ENCODE measurements at places on chromosomes 12 and 14.

DNA sequence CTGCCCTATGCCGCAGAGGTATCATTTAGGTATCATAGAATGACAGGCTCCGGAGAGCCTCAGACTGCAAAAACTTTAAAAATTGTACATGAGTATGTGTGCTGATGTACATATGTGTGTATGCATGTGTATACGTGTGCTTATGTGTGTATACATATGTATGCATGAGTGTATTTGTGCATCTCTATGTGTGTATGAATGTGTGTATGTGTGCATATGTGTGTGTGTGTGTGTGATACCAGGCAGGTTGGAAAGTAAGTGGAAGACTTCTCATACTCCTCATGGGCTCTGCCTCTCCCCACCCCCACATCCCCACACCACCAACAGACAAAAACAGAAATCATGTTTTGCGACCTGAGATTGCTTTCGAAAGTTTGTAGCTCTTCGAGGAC, 621 bp upstream of the TMEM117 start:
- no peak for DNase-seq

- DNase-seq, result no peak
Measured at GRCh38 chr12:115869604-115870003, 407.9 kb downstream of the MED13L start.

GRCh38 chr14:65042296-65042695, 55.6 kb downstream of the FNTB start:
- DNase-seq, result no peak

- no peak for DNase-seq
Measured at GRCh38 chr12:105275997-105276733, 40.2 kb upstream of the APPL2 start.

GRCh38 chr12:95997911-95998510, 1.9 kb upstream of the HAL start:
- no peak for DNase-seq

- peak; percentile 64 for DNase-seq
Measured at GRCh38 chr12:88308825-88309224, 166.7 kb downstream of the TMTC3 start.

DNA sequence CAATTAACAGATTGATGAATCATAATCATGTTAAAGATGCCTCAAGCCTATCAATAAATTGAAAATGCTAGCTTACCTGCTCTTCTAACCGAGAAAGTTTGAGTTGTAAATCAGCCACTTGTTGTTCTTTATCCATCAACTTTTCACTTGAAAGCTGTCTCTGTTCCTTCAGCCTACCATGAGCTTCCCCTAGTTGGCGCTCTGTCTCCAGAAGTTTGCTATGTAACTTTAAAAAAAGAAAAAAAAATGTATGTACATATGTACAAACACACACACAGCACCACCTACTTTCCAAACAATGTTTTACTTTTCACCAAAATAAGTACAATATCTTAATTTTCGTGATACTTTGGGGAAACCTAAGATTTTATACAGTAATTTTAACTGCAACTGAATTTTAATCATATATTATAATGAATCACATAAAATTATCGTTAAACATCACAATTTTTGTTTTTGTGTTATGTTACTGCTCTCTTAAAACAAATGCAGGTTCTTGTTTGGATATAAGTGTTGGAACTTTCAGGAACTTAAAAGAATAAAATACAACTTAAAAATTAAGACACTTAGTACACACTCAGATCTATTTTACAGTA, 101.2 kb downstream of the EEA1 start:
- DNase-seq, result peak; percentile 20

DNA sequence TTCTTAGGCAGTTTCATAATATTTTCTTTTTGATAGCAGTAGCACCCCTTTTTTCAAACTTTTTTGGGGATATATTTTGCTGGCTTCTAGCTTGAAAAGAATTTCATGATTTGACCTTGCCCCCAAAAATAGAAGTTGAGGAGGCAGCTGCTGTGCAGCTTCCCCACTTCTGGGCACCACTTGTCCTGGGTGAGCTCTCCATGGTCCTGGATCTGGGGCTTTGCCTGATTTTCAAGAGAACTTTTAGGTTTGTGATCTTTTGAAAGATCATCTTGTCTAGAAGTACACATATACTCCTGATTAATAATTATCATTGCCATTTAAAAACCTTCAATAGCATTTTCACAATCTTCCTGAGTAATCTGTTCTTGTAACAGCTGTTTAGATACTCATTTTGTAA, 271.6 kb downstream of the NPAS3 start:
- DNase-seq, result no peak

GRCh38 chr14:44316647-44317440, 190.2 kb downstream of the FSCB start:
- DNase-seq, result peak; percentile 77

DNA sequence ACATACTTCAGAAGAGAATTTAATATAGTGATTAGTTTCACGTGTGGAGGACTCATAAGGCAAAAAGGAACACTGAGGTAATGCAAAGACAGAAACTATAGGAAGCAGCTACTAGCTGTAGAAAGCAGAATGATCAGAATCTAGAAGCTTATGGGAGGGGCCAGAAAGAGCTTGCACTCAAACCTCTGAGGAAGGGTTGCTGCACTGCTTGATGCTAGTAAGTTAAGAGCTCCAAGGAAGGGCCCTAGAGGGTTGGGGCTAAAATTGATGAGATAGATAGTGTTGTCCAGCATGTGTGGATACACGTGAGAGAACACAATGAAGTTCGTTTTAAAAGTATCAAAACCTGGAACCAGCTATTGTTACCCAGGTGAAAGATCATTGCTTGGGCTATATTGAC, 311.1 kb downstream of the SLC6A15 start:
- DNase-seq, result no peak
